ENCODE measurements at places on chromosomes 16 and 17.

DNA sequence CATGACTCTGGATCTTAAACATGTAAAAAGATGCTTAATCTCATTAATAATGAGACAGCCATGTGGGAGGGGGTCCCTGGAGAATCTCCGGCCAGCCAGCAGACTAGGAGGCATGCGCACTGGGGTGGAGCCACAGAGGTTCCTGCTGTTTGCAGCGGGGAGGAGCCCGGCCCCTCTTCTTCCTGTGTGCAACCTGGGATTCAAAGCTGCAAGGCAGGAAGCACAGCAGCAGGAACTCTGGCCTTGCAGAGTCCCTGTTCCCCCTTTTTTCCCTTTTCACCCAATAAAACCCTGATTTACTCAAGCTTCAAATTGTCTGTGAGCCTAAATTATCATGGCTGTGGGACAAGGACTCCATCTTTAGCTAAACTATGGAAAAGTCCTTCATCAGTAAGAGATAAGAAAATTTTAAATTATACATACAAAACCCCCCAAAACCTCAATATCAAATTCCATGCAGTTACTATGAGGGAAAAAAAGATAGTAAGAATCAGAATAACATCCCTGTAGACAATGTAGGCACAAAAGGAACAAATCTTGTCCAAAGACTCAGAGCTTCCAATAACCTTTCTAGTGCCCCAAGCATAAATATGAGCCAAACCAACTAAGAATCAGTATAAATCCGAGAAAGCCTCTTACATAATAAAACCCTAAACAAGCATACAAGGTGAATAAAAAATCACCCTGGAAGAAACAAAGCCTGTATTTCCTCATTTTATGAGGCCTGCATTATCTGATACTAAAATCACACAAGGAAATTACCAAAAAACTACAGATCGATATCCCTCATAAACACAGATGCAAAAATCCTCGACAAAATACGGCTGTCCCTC lies 12.1 kb downstream of the CFDP1 start:
- no peak for DNase-seq

DNA sequence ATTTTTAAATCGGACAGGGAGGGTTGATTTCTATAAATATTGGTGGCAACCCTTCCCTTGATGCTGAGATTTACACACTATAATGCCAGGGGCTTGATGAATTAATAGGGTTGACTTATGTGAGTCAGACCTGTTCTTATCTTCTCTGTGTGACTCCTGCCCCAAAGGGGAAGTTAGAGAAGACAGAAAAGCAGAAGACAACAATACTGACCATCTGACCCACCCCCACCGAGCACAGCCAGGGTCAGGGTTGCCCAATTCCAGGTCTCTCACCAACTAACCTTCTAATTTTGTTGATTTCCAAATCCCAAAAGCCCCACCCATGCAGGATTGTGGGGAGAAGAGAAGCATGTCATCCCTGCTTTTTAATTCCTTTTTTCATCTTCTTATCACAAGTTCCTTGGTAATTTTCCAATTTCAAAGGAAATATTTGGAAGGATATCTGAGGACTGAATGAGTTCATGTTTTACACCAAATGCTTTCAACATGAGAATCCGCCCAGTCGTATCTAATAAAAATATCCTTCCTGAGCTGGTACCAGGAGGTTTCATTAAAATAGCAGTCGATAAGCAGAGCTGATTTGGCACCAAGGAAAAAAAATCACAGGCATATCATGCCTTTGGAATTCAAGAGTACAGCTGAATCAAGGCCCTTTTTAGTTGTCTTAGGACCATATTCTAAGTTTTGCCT lies 603.4 kb upstream of the CDH11 start:
- DNase-seq, result no peak

DNA sequence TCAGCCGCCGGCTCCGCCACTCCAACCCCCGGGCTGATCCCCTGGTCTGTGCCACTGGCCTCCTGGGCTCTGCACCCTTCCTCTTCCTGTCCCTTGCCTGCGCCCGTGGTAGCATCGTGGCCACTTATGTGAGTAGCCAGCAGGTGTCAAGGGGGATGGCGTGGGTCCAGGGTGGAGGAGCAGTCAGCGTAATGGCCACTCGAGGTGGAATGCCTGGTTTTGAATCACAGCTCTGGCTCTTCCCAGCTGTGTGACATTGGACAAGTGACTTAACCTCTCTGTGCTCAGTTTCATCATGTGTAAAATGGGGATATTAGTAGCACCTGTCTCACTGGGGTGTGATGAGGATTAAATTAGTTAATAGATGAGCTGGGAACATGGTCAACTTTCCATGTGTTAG lies 2.4 kb upstream of the LAT start:
- no peak for DNase-seq

GRCh38 chr16:78230832-78231231 lies 131.4 kb downstream of the WWOX start:
- no peak for DNase-seq

- no peak for DNase-seq
Measured at GRCh38 chr16:9612267-9612666, 520.8 kb downstream of the HAPSTR1 start.

DNA sequence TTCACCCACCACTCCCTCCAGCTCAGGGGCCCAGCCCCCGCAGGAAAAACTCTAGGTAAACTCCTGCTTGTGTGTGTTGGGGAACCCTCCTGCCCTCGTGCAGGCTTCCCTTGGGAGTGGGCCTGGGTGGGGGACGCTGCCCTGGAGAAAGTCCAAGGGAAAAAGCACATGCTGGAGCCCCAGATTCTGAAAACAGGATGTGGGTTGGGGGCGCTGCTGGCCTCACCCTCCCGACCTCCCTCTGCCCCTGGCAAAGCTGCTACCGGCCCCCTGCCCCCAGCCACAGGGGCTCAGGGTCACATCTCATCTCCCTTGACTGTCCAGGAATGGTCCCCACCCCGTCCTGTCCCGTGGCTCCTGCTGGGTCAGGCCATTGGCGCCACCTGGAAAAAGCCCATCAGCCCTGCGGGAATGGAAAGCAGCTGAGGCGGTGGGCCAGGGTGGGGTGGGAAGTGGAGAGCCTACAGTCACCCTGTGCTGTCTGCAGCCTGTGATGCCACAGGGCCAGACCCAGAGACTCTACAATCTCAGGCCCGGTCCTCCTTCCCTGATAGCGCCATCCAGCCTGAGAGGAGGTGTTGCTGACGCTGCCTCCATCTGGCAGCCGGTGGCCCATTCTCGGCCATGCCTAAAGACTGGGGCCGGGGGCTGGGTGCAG lies 2.5 kb upstream of the GJD3 start:
- DNase-seq, result no peak

DNA sequence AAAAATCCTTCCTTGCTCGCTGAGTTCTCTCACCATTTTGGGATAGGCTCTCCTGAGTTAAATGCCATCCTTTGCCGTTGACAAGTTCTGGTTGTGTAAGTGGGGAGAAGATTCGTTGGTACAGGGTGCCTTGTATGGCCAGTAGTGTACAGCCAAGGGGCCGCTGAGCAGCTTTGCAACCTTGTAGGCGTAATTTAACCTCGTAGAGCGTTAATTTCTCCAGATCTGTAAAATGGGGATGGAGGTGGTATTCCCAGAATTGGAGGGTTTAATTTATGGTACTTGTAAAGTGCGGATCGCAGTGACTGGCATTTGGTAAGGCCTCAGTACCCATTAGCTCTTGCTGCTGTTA lies 1.4 kb downstream of the ARSG start:
- DNase-seq, result no peak

- DNase-seq, result no peak
Measured at GRCh38 chr16:56742030-56742984, 12.4 kb downstream of the NUP93 start.

DNA sequence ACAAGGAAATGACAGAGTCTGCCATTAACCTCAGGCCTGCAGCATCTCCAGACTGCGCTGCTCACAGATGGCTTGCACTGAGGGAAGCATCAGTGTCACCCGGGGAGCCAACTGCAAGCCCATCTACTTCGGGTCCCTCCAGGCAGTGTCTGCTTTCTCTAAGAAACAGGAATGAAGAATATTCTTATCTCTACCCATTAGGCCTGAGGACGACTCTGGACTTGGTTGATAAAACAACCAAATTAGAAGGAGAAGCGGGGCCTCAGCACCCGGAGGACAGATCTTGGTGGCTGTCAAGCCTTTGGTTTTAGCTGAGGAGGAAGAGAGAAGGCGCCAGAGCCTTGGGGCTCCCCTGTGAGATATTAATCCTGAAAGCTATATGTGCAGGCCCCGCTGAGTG lies 19.5 kb upstream of the MGAT5B start:
- no peak for DNase-seq

DNA sequence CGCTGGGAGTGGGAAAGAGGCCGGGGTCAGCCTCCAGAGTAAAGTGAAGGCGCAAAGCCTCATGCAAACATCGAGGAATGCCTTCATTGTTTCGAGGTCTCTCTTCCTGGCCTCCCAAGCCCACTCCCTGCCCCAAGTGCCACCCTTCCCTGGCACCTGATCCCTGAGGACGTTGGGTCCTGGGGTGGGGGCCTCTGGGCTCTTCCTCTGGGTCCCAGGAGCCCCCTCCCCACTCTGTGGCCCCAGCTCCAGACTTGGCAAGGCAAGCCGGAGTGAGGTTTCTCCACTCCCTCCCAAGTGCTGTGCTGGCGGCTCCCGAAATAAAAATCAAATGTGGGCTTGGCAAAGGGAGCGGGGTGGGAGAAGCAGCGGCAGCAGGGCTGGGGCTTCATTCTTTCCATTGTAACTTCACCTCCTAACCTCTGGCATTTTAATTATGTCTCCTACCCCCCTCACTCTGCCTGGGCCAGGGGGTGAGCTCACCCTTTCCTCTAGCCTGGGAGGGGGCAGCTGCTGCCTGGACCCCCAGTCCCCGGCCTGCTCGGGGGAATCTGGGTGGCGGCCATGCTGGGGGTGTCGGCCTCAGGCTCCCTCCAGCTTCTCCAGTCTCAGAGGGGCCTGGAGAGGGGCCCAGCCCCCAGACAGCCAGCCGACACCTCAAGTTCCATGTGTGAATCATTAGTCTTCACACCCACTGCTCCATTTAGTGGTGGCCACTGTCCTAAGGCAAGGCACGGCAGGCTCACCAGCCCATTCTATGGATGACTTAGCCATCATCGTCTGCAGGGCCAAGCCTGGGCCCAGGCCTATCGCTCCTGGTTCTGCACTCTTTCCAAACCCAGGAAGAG lies 14.6 kb upstream of the TMEM92 start:
- peak; percentile 7 for DNase-seq

GRCh38 chr16:46836534-46837530 lies 5.9 kb upstream of the C16orf87 start:
- DNase-seq, result no peak

GRCh38 chr16:77858060-77858459 lies 69.7 kb downstream of the VAT1L start:
- DNase-seq, result no peak

DNA sequence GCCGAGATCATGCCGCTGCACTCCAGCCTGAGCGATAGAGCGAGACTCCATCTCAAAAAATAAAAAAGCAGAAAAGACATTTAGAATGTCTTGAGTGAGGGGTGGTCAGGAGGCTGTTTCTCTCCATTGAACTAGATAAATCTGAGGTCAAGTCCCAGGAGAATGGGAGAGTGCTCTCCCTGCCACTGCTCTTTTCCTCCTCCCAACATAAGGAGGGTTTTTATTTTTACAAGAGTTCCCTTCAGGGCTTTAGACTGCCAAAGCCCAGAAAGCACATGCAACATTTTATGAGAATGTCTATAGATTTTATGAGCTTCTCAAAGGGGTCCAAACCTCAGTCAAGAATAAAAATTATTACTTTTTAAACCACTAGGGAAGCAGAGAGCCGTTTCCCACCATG lies 1.6 kb downstream of the RND2 start:
- DNase-seq, result no peak

GRCh38 chr17:5888811-5889210 lies 181.4 kb upstream of the WSCD1 start:
- no peak for DNase-seq

Measured in GM13977 (cell line).